ENCODE measurements at places on chromosomes 2 and 18.

GRCh38 chr2:138060301-138060635, 96.0 kb downstream of the HNMT start:
- peak; percentile 38 for DNase-seq

DNA sequence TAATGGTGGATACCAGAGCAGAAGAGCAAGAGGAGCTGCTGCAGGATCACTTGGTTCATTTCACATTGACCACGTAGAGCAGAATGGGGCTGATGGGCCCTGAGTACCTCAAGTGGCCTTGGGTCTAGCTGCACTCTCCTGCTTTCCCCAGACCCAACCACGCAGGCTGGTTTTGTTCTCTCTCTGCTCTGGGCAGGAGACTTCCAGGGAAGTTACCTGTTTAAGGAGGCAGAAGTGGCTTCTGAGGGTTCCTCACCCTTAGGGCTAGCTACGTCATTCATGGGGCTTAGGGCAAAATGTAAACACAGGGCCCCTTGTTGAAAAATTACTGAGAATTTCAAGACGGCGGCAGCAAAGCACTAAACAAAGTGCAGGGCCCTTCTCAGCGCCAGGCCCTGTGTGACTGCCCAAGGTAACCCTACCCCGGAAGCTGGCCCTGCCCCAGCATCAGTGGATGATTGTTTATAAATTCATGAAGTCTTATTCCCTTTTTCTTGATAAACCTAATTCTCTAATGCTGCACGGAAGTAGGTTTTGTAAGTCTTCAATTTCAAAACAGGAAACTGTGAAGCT, 75.9 kb downstream of the TMEM182 start:
- no peak for DNase-seq

DNA sequence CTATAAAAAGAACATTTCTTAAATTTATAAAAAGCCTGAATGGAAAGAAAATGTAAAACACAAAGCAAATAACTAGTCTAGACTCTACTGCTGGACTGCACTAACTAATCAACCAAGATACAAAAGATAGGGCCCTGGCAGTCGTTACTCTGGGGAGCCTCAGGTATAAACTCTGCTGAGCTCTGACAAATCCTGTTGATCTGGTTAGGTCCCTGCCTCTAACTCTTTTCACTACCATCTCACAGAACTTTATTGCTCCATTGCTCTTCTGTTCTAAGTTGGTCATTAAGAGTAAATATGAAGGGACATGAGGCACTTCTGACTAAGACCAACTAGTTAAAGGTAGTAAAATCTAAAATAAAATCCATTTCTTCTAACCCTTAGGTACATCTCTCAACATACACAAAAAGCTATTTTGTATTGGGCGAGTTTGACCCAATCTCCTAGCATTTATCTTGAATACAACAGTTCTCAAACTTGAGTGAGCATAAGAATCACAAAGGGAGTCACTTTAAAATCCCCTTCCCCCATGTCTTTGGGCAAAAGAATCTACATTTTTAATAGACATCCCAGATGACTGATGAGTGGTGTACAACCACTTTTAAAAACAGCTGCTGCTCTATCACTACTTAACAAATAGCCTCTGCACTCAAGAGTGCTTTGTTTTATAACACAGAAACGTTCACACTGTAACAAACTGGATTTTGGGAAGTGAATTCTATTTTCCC, 2.5 kb downstream of the CHN1 start:
- DNase-seq = no peak

GRCh38 chr2:239355139-239355538, 45.7 kb downstream of the HDAC4 start:
- DNase-seq = no peak

- DNase-seq = peak; percentile 18
Measured at GRCh38 chr2:140454717-140455116, 1674.5 kb upstream of the NXPH2 start.

- no peak for DNase-seq
Measured at GRCh38 chr2:67232936-67233335, 164.2 kb upstream of the ETAA1 start.

GRCh38 chr2:11753452-11753885, 7.0 kb downstream of the LPIN1 start:
- no peak for DNase-seq

DNA sequence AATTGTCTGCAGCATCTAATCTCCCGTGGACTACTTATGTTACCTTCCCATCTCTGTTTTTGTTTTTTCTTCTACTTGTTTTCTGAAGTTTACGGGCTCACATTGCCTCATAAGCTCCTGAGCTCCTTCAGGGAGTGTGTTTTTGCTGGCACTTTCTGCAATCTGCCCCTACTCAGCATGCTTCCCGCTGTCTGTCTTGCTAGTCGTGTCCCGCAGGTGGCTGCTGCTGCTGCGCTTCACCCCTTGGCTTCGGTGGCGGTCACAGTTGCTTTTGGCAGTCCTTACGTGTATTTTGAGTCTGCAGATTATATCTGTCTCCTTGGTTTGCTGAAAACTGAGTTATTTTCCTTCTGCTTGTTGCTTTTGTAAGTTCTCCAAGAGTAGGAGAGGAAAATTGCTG, 37.3 kb downstream of the FER1L5 start:
- no peak for DNase-seq

DNA sequence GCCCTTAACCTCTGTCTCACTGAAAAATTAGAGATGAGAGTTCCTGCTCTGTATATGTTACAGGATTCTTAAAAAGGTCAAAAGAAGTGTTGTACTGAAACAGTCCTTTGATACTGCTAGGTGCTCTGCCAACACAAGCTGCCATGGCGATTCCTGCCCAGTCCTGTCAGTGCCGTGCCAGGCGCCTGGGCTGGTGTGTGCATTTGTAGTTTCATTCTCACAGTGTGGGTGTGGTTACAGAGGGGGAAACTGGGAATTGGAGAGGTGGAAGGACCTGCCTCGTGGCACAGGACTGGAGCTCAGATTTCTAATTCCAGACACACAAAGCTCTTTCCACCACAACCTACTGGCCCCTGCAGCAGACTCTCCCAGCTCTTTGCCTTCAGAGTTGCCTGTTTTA, 122.3 kb upstream of the RAB6C start:
- DNase-seq = no peak

- no peak for DNase-seq
Measured at GRCh38 chr2:167398873-167399272, 510.6 kb downstream of the XIRP2 start.

- DNase-seq = no peak
Measured at GRCh38 chr2:211159972-211160371, 603.6 kb downstream of the CPS1 start.

DNA sequence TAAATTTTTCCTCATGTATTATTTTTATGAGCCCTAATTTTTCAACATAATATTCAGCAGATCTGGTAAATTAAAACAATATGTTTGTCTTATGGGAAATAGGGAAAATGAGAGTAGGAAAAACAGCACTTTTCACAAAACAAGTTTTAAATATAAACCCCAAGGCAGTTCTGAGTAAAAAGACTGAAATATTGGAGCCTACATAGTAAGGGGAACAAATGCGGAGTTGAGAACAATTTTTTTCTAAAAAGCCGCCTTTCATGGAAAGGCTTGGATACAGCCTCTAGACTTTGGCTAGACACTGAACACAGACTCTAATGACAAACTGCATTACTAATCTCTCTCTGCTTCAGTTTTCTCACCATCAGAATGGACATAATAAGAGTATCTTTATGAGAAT, 174.1 kb downstream of the NOL4 start:
- DNase-seq = no peak

- DNase-seq = no peak
Measured at GRCh38 chr18:44954257-44954656, 273.6 kb downstream of the SETBP1 start.

- DNase-seq = no peak
Measured at GRCh38 chr2:75310876-75311275, 111.6 kb upstream of the TACR1 start.

Measured in BJ (cell line).